ENCODE measurements at places on chromosomes 7 and 10.

GRCh38 chr7:148850564-148850963, 33.5 kb downstream of the EZH2 start:
- no peak for DNase-seq

GRCh38 chr10:4355350-4355749, 470.7 kb upstream of the AKR1E2 start:
- no peak for DNase-seq

DNA sequence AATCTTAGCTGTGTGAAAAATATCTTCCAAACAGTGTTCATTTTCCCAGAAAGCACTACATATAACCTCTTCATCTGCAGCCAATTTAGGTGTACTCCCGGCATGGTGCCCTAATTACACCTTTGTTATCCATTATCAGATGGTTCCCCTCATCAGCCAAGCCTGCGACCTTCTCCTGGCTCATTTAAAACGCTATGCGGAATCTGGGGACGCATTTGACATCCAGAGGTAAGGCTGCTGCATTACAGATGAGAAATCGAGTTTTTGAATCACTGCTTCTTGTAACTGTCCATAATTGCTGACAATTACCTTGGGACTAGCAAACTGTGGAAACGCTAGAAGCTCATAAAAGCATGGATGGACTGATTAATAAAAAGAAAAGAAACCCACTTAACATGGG, 109.5 kb downstream of the PARP12 start:
- no peak for DNase-seq

- no peak for DNase-seq
These were observed 17.8 kb upstream of the SLC16A12 start for GRCh38 chr10:89553064-89553734.

- no peak for DNase-seq
These were observed 98.4 kb downstream of the PLPP4 start for GRCh38 chr10:120555436-120555835.

DNA sequence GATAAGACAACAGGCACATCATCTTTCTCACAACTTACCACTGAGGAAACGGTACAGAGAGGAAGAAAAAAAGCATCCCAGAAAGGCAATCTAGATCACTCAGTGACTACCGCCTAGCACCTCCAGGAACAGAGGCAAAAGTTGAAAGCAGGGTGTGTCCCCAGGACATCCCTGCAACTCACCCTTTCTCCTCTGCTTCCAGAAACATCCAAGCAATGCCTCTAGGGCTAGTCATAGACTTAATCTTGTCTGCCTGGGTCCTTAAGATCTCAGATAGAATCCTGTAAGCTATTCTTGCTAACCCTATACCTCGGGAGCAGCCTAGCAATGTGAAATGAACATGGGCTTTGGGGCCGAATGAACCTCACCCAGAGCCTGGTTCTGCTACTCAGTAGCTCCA, 18.8 kb upstream of the PDCD4 start:
- no peak for DNase-seq

- no peak for DNase-seq
These were observed 169.0 kb upstream of the PRKCQ start for GRCh38 chr10:6748981-6749635.

GRCh38 chr7:96061009-96061408, 260.9 kb downstream of the SLC25A13 start:
- no peak for DNase-seq

DNA sequence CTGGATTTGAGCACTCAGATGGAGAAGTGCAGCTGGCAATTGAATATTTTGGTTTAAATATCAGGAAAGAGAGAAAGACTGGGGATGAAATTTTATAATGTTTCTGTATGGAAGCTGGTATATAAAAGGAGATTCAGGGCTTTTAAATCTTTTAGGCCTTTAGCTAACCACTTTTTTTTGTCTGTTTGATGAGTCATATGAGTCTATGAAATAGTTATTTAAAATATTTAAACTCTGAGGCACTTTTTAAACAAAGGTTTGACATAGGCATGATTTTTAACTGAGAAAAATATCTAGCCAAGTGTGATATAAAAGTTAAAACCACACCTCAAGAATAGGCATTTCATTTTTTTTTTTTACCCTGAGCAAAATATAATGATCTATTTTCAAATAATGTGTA, 944.3 kb downstream of the GATA3 start:
- DNase-seq, result no peak

DNA sequence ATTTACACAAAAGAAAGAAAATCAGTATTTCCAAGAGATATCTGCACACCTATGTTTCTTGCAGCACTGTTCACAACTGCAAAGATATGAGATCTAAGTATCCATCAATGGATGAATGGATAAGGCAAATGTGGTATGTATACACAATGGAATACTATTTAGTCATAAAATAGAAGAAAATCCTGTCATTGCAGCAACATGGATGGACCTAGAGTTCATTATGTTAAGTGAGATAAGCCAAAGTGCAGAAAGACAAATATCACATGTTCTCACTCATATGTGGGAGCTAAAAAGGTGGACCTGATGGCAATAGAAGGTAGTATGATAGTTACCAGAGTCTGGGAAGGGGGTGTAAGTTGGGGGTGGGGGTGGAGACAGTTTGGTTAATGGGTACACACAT, 1171.6 kb downstream of the SORCS1 start:
- no peak for DNase-seq

DNA sequence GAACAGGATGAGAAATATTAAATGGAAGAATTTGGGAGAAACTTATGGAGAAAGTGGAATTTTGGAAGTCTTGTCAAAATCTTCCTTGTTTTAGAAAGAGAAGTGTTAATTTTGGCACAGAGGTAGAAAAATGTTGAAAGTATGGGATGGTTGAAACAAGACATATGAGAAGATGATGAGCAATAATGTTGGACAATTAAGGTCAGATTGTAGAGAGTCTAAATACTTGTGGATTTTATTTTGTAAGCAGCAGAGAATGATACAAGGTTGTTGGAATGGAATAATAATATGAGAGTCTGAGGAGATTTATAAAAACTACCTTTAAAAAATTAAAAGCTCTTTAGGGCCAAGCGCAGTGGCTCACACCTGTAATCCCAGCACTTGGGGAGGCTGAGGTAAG, 34.6 kb downstream of the PHTF2 start:
- no peak for DNase-seq

- peak; percentile 83 for DNase-seq
These were observed 31.7 kb upstream of the EPC1 start for GRCh38 chr10:32378363-32379317.

DNA sequence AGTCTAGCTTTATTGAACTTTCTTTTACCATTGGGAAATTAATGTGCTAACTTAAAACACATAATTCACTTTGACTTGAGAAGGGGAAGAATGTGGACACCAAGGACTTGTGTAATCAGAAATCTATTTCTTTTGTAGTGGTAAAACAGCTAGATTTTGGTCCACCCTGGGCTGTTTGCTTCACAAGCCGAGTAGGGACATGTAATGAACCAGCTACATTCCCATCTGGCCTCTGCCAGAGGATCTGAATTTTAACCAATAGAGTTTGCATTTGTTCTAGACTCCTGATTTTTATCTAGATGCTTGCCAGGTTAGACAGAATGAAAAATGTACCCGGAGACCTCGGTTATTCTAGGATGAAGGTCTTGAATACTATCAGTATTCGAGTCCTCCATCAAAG, 1.9 kb downstream of the CACNB2 start:
- DNase-seq, result no peak

DNA sequence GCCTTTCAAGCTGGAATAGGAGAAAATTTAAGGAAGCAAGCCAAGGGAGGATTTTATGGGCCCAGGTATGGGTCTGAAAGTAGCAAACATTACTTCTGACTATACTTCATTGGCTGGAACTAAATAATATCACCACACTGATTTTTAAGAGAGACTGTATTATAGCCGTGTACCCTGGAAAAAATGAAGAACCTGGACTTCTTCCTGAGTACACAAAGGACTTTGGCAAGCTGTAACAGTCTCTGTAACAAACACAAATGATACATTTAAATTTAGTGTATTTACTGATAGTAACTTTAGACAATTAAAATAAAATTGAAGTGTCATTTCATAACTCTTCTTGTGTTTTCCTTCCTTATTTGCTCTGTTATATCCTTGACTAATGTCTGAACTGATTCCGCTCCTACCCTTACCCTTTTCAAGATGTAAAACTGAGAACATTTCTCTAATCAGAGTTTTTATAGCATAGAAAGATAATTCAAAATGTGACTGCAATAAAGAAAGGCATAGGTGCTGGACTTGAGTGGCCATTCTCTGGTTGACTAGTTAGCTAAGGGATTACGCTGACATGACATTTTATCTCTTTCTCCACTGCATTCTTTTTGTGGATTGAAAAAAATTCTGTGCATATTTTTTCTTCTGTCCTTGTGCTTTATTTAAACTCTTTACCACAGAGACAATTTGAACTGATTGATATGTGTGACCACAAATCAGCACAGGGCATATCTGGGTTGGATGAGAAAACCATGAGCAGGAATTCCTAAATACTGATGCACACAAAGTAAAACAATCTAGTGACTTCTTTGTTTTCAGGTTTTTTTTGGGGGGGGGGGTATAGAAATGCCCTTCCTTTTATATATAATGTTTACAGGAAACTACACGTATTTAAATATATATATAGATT, 349.7 kb downstream of the MDFIC start:
- no peak for DNase-seq

- no peak for DNase-seq
These were observed 106.4 kb downstream of the EGFR start for GRCh38 chr7:55124989-55125875.

GRCh38 chr7:15723841-15724240, 37.4 kb upstream of the MEOX2 start:
- no peak for DNase-seq

DNA sequence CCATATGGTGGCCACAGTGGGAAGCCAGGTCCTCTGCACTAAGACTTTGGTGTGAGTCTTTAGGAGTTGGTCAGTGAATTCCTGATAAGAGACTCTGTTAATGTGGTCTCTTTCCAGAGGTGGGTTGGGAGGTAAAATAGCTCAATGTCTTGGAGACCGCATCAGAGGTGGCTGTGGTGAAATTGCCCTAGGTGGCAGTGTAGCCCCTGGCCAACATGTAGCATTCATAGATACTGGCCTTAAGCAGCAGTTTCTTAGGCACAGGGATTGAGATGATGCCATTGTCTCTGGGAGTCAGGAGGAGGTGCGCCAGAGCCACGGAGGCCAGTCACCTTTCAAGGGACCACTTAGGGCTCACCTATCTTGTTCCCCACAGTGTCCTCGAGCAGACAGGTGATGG, 202.8 kb downstream of the CREB5 start:
- DNase-seq, result no peak

DNA sequence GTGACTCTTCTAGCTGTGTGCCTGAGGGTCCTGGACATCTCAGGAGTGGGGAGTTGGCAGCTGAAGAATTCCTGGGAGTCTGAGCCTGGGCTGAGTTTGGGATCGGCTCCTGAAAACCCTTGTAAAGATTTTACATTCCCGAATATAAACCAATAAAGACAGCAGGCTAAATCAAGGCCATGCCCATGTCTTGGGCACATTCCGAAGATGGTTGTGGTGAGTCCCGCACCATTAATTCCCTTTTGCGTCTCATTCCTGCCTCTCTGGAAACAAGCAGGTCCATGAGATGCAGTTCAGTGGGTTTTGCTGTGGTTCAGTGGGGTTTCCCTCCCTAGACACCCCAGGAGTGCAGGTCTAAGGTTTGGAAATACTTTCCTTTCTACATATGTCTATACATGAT, 90.9 kb downstream of the COL26A1 start:
- no peak for DNase-seq

GRCh38 chr7:106278695-106279094, 6.1 kb downstream of the NAMPT start:
- no peak for DNase-seq

DNA sequence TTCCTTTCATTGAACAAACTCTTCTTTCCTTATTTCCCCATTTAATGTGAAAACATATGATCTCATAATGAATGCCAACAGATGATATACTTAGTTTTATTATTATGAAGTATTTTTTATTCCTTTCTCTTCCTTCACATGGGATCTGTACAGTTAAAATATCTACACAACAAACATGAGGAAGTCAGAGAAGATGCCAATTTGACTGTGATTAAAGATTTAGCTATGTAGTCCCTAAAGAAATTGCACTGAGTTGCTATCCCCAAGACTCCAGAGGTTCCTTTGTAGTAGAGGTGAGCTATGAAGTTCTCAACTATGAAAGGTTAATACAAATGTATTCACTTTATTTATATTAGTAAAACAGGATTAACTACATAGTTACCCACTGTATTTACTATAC, 60.6 kb upstream of the LRRN3 start:
- no peak for DNase-seq

GRCh38 chr10:117427356-117427755, 52.1 kb upstream of the PDZD8 start:
- no peak for DNase-seq

- no peak for DNase-seq
These were observed 273.6 kb upstream of the KLF6 start for GRCh38 chr10:4058514-4059029.

DNA sequence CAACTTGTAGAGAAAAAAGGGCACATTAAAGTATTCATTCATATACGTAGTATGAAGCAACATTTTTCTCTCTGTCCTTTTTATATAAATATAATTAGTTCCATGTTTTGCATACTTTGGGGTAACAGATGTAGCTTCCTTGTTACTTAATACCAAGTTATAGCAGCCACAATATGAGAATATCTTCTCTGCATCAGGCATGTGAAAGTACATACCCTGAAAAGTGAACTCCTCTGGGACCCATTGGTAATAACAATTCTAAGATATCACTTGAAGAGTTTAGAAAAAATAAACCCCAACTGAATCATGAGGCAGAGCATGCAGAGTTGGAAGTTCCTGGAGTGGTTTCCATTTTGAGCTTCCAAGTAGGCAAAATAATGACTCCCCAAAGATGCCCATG, 2.4 kb upstream of the CRPPA start:
- no peak for DNase-seq

GRCh38 chr10:129936923-129937300, 27.2 kb downstream of the EBF3 start:
- no peak for DNase-seq

DNA sequence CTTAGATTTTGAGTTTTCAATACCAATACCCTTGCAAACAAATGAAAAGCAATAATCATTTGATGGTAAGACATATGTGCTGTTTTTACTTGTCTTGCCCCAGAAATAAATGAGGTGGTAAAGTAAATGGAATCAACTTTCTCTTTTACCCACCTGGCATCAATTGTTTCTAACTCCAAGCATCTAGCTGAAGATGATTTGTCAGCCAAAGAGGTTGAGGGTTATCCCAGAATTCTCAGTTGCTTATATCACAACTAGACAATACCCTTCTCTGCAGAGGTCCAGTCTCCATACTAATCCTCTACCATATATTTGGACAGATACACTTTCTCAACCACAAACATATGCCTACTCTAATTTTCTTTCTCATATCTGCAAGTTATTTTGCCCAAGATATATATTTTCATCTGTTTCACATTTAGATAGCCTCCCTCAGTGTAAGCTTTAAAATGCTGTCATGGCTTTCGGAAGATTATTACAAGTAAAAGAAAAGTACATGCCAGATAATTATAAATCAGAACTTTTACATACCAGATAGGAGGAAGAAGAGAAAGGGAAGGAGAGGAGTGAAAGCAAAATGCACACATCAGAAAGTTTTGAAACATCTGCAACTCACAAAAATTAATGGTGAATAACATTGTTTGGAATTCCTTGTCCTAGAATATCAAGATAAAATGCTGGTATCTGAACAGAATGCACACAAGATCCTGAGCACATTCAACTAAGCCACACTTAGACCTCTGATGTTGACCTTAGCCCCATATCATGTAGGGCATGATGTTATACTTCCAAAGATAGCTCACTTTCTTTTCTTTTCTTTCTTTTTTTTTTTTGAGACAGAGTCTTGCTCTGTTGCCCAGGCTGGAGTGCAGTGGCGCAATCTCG, 146.6 kb downstream of the REEP3 start:
- no peak for DNase-seq

- no peak for DNase-seq
These were observed 10.7 kb downstream of the ATOH7 start for GRCh38 chr10:68221196-68221595.
